Hippocampal formation (tissue), 2 donors: ENCODE measurements at places on chromosomes 3 and 15.

GRCh38 chr15:92780843-92781242, 119.3 kb upstream of the CHD2 start:
- peak; percentile 7 for DNase-seq

DNA sequence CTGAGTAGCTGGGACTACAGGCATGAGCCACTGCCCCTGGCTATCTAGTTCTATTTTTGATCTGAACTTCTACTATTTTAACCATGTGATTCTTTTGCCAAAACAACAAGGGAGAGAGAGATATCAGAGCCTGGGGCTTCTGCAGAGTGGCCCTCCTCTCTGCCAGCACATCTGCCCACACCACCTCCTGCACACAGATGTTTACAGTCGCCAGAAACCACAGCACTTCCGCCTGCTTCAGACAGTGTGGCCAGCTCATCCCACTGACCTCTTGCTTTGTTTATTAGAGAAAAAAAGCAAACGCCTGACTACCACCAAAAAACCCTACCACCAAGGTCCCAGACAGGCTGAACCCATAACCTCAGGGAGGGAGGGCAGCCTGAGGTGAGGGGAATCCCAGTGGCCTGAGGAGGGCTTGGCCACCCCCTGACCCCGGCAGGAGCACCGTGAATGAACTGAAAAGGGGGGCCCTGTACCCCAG, 85.9 kb upstream of the ABHD2 start:
- DNase-seq = no peak

DNA sequence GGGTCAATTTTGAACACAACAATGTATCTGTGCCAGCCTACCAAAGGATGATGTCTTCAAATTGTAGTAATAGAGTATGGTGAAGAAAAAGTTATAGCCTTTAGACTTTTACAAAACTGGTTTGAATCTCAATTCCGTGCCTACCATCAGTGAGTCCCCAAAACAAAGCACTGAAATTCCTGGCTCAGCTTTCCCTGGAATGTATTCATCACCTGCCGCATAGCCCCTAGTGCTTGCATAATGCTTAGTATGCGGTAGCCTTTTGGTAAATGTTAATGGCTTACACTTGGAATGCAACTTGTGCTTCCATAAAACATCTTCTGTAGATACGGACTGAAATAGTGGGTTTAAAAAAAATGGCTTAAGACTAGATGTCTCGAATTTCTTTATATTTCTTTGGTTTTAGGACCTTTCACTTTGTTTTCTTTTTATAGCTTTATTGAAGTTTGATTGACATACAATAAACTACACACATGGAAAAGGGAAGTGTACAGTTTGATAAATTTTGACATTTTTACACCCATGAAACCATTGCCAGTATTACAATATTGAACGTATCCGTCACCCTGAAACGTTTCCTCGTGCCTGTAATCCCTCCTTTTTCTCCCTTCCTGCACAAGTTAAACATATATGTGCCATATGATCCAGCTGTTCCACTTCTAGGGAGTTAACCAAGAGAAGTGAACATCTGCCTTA, 12.1 kb downstream of the SACM1L start:
- DNase-seq = no peak

- DNase-seq = no peak
Observed at GRCh38 chr3:110381992-110382391, 689.6 kb upstream of the NECTIN3 start.

DNA sequence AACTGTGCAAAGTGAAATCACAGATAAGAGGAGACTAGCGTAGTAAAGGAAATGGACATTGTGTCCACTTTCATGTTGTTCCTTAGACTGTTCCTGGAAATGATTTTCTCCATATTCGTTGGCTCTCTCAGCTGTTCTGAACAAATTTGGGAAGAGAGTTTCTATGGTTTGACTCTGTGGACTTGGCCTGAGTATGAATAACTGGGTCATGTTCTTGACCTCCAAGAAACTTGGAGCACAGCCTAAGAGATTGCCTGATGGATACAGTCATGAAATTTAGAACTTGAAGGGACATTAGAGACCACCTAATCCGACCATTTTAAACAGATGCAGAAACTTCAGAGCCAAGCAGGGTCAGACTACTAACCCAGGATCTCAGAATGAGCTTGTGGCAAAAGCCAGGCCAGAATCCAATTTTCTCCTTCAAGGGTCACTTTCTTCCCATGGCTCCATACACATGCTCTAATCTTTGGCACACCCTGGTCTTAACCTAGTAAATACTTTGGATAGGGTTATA, 430.4 kb downstream of the RBMS3 start:
- DNase-seq = no peak

DNA sequence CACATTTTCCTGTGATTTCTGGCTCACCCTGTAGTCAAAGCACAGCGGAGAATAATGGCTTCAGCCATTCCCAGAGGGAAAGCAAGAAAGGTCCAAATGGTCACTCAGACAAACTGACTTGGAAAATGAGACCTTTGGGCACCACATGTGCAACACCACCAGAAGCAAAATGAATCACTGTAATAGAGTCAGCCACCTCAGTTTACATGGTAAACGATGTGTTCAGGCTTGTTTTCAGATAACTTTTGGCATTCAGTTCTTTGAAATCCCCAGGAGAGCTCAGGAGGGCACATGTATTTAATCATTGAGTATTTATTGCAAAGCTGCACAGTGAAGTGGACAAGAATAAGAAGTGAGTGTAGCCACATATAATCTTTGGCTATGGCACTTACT, 38.4 kb upstream of the ALCAM start:
- no peak for DNase-seq

DNA sequence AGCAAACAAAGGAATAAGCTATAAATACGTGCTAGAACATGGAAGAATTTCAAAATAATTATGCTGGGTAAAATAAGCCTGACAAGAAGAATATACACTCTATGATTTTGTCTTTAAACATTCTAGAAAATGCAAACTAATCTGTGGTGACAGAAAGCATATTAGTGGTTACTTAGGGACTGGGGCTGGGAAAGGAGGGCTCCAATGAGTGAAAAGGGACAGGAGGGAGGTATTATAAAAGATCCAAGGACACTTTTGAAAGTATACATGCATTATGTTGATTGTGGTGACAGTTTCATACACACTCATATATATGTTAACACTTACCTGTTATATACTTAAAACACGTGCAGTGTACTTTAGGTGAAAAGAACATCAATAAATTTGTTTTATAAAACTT, 23.0 kb downstream of the MYH15 start:
- no peak for DNase-seq

DNA sequence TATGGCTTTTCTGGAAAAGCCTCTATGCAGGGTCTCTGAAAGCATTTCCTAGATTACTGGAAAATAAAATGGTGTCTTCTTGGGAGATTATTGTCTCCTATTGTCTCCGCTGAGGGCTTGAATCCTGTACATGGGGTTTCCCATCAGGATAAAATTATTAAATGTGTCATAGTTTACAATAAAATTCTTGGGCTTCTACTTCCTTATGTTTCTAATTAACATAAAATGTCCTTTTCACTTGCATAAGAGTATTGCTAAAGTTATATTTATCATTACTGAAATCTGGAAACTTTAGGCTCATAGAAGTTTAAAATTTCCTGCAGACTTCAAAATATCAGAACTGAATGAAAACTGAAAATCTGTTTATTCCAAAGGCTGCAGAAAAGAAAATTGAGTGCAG, 595.5 kb upstream of the AGTR1 start:
- no peak for DNase-seq

- DNase-seq = no peak
Observed at GRCh38 chr3:143511174-143511879, 336.9 kb downstream of the SLC9A9 start.

GRCh38 chr3:42071904-42072812, 19.0 kb upstream of the TRAK1 start:
- peak; percentile 81 for DNase-seq

- no peak for DNase-seq
Observed at GRCh38 chr3:82473864-82474541, 712.6 kb upstream of the GBE1 start.

- DNase-seq = no peak
Observed at GRCh38 chr15:75349851-75350588, 3.2 kb downstream of the NEIL1 start.

DNA sequence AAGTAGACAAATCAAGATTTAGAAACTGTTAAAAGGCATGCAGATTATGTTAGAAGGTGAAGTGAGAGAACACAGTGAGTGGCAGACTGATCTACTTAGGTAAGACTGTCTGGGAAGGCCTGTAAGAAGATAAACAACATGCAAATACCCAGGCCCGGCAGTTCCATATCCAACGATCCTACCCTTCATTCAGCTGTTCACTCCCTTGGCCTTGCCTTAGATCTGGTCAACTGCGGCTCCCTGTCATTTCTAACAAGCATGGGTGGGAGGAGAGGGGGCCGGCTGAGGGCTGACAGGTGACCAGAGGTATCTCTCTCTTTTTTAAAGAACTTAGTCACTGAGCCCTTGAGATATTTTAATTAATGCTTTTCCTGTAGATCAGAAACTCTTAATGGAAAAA, 84.7 kb upstream of the FAM3D start:
- DNase-seq = no peak

DNA sequence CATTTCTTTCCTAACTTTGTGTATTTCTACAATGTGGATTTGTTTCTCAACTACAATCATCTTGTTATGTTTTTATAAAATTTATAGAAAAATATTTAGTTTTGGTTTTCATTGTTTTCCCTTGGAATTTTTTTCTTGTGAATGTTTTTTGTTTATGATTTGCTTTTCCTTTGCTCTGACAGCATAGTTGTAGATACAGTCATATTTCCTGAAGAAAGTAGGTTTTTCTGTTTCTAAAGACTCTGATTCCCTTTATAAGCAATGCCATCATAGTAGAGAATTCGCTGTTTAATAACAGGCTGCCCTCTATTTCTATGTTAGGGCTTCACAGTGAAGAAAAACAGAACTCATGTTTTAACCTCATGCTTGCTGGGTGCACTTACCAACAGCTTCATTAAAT, 482.3 kb downstream of the ZBBX start:
- DNase-seq = no peak

DNA sequence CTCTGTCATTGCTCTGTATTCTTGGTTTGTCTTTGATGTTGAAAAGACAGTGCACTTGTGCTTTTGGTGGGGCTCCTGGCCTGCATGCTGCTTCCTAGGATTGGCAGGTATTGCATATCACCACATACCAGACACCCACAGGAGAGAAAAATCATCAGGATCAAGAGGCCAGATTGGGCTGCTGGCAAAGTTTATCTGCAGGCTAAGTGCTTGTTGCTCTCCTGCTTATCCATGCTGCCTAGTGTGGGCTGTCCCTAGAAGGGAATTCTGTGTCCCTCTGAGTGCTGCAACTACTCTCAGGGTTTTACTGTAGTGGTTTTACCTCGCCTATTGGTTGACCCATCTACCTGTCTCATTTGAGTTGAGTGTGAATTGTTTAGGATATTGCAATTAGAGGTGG, 833 bp upstream of the SLC22A13 start:
- no peak for DNase-seq

DNA sequence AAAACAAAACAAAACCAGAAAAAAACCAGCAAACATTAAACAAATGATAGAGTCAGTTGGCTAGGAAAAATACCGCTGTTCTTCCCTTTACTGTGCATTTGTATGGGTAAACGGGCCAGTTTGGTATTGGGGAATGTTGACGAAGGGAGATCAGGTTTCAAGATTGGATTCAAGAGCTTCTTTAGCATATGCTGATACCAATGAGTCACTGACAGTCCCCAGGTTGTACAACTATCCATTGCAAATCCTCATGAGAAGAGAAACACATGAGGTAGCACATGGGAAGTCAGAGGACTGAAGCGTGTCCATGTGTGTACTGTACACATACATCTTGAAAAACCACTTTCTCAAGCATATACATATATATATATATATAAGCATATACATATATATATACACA, 25.6 kb downstream of the TIGIT start:
- no peak for DNase-seq

DNA sequence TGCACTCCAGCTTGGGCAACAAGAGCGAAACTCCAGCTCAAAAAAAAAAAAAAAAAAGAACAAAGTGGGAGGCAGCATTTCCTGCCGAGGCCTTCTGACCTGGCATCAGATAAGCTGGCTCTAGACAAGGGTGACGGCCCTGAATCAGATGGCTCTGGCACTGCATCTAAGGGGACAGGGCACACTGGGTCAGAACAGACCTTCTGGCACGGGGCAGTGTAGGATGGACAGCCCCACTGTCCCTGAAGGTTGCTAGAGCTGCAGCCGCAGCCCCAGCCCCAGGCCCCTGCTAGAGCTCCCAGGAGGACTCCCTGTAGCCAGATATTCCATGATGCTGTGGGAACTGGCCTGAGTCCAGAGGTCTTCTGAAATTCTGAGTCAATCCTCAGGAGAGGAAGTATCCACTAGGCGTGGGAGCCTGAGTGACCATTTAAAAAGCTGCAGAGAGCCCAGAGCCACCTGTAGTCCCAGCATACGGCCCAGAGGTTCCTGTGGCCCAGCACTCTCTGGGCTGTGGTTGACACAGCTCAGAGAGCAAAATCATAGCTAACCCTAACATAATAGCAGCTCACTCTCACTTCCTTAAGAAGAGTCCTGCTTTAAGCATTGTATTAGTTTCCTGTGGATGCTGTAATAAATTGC, 69.2 kb upstream of the MFGE8 start:
- DNase-seq = no peak

- DNase-seq = peak; percentile 36
Observed at GRCh38 chr15:92112711-92113110, 259.2 kb downstream of the SLCO3A1 start.

- DNase-seq = no peak
Observed at GRCh38 chr3:10398341-10398740, 77.4 kb upstream of the SEC13 start.

DNA sequence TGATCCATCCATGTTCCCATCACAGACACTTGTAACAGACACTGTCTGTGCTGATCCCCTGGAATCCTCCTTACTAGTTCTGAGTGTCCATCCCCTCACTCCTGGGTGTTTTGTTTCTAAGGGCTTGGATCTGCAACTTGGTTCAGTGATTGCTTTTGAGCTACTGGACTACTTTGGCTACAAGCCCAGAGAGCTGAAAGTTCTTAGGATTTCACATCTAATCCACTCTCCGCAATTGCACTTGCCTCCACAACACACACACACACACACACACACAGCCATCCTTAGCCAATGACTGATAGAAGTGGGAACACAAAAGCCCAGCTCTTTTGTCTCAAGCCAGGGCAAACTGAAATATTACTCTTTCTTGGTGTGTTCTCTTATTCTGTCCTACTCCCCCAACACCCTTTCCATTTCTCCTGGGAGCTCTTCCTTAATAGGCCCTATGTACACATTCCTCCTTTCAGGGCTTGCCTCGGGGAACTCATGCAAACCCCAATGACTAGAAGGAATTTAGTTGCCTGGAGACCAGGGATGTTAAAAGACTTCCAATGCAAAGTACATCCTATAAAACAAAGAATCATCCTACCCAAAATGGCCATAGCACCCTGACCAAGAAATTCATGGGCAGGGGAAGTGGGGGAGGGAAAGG, 206.1 kb upstream of the UBE2E2 start:
- DNase-seq = no peak

- DNase-seq = no peak
Observed at GRCh38 chr3:139132976-139133375, 88.3 kb upstream of the PRR23C start.

- no peak for DNase-seq
Observed at GRCh38 chr3:137259701-137260100, 301.9 kb downstream of the IL20RB start.
